ENCODE measurements at places on chromosomes 16 and 17. TPM values are rescaled to one million over a fixed set of nuclear protein-coding genes. Genes with fewer than 3 reads are reported as not detected.

Gene KRT9
- not detected for total RNA-seq

Gene GRAP
- total RNA-seq, result under 0.01 TPM

Gene EXOC3L1
- total RNA-seq, result 0.26 TPM

Gene PNMT
- total RNA-seq, result not detected

Gene GDPD1
- total RNA-seq, result 1.5 TPM

DNA sequence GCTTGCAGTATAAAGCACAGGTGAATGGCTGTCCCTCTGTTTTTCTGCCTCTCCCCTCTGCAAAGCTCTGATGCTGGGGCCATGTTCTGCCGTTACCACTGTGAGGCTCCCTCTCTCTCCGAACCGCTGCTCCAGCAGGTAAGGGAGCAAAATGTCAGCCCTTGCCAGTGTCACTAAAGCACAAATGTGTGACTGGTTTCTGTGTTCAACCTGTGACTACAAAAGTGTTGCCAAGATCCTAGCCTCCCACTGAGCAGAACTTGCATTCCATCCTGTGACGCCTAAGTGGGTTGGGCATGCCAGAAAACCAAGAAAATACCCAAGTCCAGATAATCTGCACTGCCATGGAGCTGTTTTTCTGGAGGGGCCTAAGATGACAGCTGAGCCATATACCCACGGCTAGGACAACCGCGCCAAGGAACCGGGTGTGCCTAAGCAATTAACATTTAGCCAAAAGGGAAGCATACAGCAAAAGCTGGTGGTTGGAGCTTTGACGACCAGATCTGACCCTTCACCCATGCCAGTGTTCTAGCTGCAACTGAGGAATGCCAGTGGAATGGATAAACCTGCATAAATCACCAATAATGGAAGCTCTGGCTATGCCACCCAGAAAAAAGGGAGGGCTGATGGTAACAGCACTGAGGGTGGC lies 35.0 kb downstream of the PSME3IP1 start:
- no peaks in the 10 kb centered on the region for H3K4me1 ChIP-seq
- peak; percentile 70 for DNase-seq
- H3K36me3 ChIP-seq, result peaks cover 2% of the 10 kb centered on the region

DNA sequence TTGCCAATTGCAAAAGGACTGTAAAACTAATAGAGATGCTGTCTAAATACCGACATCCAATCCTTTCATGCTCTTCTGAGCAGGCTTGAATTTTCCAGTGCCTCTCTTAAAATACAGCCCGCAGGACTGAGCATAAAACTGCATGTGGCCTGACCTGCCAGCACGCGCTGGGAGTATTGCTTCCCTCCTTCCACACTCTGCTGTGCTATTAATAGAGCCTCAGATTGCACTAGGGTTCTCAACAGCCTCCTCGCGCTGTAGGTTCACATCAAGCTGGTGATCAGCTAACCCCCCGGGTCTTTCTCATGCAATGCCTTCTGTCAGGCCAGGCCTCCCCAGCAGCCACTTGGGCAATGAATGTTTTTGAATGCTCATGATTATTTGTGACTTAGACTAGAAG lies 14.2 kb upstream of the MSI2 start:
- H3K36me3 ChIP-seq, result no peaks in the 10 kb centered on the region
- no peak overlapping the region for H3K27ac ChIP-seq
- no peak for DNase-seq
- H3K4me1 ChIP-seq, result no peaks in the 10 kb centered on the region
- peaks cover 10% of the 10 kb centered on the region for H3K27me3 ChIP-seq
- no peak overlapping the region for H3K4me3 ChIP-seq

DNA sequence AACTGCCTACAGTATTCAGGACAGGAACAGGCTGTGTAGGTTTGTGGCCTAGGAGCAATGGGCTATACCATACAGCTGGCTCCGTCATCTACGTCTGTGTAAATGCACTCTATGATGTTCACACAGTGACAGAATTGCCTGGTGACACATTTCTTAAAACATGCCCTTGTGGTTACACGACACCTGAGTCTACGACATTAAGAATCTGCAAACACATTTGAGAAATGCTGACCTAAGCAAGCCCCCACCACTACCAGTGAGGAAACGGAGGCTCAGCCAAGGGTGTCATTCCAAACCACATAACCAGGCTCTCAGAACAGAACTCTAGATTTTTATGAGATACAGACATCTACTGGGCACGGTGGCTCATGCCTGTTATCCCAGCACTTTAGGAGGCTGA lies 23.5 kb downstream of the USP36 start:
- no peak overlapping the region for H3K27ac ChIP-seq
- no peaks in the 10 kb centered on the region for H3K27me3 ChIP-seq
- no peak for DNase-seq
- no peak overlapping the region for H3K4me3 ChIP-seq
- H3K36me3 ChIP-seq, result peaks cover 30% of the 10 kb centered on the region

GRCh38 chr17:1274245-1274608 lies 4.0 kb downstream of the BHLHA9 start:
- H3K4me3 ChIP-seq, result no peak overlapping the region
- H3K27me3 ChIP-seq, result peaks cover 14% of the 10 kb centered on the region
- no peak for DNase-seq
- no peak overlapping the region for H3K27ac ChIP-seq
- no peaks in the 10 kb centered on the region for H3K4me1 ChIP-seq

GRCh38 chr16:30065943-30066760 lies 592 bp downstream of the ALDOA start:
- peaks cover 32% of the 10 kb centered on the region for H3K36me3 ChIP-seq
- peak overlapping the region; percentile 80 for H3K4me3 ChIP-seq
- DNase-seq, result peak; percentile 70
- peak overlapping the region; percentile 99 for H3K27ac ChIP-seq
- H3K4me1 ChIP-seq, result peaks cover 34% of the 10 kb centered on the region

DNA sequence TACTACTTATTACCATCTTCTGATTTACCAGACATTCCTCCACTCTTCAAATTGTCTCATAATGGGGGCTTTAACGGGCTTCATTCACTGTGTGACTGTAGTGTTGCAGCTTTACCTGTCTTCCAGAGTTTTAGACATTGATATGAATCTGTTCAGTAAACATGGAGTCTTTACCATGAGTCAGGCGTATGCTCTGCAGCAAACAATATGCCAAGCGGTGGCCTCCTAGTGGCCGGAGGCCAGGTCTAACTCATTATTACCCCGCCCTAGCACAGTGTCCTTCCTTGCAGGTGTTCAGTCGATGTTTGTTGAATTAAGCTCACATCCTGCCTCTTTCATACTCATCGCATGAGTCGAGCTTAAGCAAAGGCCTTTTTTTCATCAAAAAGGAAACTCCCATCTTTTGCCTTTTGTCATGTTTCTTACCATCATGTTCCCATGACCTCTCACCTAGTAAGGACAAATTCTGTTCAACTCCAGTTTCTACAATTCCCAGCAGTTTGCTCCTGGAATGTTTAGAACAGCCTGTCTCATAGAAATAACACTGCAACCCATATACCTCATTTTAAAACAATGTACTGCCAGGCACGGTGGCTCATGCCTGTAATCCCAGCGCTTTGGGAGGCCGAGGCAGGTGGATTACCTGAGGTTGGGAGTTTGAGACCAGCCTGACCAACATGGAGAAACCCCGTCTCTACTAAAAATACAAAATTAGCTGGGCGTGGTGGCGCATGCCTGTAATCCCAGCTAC lies 39.4 kb downstream of the TUBD1 start:
- H3K27me3 ChIP-seq, result no peaks in the 10 kb centered on the region
- DNase-seq, result peak; percentile 98
- peaks cover 12% of the 10 kb centered on the region for H3K4me1 ChIP-seq
- H3K36me3 ChIP-seq, result no peaks in the 10 kb centered on the region
- peak overlapping the region; percentile 83 for H3K27ac ChIP-seq
- no peak overlapping the region for H3K4me3 ChIP-seq

- H3K4me3 ChIP-seq, result no peak overlapping the region
- no peak overlapping the region for H3K27ac ChIP-seq
- no peak for DNase-seq
- peaks cover 2% of the 10 kb centered on the region for H3K4me1 ChIP-seq
Observed at GRCh38 chr17:78426293-78426879, 47.9 kb downstream of the PGS1 start.

DNA sequence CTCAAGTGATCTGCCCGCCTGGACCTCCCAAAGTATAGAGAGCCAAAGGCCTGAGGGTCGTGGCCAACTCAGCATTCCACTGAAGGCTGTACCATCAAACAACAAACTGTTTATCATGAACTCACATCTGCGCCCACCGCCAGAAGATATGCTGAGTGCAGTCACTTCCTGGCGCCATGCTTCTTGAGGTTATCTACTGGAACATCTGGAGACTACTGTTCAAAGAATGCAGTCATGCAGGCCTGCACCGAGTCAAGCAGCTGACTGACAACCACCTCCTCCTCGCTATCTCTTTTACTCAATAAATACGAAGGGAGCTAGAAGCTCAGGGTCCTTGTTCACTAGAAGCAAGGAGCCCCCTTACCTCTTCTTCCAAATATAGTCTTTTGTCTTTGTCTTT lies 473.9 kb upstream of the EEF2KMT start:
- no peak for DNase-seq
- no peaks in the 10 kb centered on the region for H3K27me3 ChIP-seq
- no peak overlapping the region for H3K27ac ChIP-seq
- no peaks in the 10 kb centered on the region for H3K4me1 ChIP-seq
- no peak overlapping the region for H3K4me3 ChIP-seq

Measured in fibroblast of lung (primary cell).